ENCODE measurements at places on chromosomes 3 and 15.

DNA sequence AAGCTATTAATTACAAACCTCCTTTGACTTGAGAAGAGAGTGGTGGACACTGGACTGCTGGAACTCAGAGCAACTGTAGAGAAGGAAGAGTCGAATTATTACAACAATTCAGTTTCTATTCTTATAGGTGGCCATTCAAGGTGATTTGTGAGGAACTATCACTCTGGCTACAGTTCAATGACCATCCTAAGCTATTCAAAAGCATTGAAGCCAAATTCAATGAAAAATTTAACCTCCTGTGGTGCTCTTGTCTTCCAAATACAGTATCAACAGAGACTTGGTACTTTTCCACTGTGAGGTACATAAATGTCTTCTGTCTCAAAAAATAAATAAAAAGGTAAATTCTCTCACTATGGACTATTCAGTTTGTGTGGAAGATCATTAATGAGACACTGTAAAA is 513.3 kb upstream of the SEMA6D start:
- DNase-seq = no peak

DNA sequence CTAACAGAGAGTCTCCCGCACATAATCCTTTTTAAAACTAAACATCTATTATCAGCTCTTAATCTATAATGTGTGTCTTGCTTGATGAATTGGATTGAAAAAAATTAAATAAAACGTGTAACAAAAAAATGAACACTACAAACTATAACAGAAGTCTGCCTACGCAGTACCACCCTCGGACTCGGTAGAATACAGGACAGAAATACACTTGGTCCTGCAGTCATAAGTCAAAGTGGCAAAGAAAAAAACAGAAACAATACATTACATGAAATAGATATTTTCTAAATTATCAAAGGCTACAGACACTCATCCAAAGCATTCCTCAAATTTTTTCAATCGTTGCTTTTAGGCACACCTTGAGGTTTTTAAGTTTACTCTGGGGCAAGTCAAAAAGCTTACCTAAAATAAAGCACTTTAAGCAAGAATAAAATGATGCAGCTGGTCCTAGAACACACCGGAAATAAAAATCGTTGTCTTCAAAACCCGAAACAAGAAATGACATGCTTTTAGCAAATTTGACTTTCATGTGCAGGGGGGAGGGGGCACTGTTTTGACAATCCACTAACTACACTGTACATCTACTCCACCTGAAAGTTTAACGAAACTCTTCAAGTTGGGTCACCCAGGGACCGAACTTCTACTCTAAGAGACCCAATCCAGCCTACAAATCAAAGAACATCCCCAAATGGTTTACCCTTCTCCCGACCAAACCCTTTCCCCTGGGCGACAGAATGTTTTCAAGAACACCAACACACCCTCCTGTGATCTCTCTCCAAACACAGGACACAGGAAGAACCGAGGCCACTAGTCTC is 1.3 kb downstream of the ADAM10 start:
- DNase-seq = no peak

DNA sequence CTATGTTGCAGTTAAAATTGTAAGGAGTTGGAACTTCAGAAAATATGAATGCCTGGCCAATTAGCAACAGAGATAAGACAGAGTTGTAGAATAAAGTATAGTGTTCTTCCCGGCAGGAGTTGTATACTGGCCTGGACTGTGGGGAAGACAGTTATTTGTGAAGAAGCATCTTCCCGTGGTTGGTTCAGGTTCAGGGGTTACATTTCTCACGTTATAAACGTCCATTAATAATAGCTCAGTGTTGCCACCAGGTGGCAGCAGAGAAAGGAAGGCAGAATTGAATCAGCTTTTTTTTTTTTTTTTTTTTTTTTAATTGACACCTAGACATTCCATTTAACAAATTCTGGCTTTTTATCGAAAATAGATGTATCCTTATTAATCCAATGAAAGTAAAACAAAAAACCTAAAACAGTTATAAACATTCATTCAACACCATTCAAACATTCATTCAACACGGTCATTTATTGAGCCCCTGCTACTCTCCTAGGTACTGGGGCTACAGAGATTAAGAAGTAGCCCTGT is 66.4 kb upstream of the NR2E3 start:
- DNase-seq = peak; percentile 24

- no peak for DNase-seq
Observed at GRCh38 chr15:58056015-58056414, 9.5 kb downstream of the ALDH1A2 start.

- DNase-seq = no peak
Observed at GRCh38 chr3:178397836-178398235, 138.4 kb upstream of the KCNMB2 start.

DNA sequence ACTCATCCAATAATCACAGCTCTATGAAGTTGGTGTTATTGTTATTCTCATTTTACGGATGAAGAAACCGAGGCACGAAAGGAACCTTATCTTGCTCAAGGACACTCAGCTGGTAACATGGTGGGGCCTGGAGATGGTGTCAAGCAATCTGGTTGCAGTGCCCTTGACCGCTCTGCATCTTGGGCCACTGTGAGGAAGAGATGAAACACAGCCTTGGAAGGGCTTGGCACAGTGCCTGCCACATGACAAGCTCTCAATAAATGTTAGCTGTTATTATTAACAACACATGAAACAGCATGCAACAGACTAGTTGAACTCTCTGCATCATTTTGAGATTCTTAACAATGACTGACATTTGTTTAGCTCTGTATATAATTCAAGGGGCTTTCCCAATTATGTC is 10.1 kb upstream of the ITGA11 start:
- no peak for DNase-seq

DNA sequence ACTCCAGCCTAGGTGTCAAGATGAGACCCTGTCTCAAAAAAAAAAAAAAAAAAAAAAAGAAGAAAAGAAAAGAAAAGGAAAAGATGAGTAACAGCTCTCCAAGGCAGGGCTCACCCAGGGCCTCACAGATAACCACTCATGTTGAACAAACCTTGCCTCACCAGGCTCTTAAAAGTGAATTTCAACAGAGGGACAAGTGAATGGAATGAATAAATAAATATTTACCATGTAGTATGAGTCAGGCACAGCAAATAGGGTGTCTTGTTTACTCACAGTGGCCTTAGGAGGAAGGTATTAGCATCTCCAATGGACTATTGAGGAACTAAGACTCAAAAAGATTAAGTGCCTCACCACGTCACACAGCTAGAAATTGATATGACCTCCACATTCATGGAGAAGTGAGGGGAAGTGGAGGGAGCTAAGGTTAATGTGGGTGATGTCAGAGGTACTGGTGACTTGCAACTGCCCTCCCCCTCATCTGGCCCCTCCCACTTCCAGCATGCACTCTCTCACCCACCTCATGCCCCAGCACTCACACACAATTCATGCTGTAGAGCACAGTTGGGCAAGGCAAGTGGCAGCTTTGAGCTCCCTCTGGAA is 255.5 kb downstream of the UACA start:
- no peak for DNase-seq

- no peak for DNase-seq
Observed at GRCh38 chr15:63967616-63968015, 78.7 kb downstream of the DAPK2 start.

DNA sequence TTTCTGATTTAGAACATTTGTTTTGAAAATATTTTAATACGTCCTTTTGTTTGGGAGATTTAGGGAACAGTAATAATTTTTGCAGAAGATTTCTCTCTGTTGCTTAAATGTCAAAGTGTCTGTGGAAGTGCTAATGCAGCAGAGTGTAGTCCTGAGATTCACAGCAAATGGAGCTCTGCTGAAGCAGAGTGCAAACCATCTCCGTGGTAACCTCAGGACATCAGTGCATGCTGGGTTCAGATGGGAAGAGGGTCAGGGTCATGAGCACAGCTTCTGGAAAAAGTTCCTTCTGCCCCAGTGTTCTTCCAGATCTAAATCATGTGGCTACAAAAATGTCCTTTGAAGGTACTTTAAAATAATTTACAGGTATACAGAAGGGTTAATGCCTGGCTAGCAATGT is 39.9 kb upstream of the SLC9A9 start:
- DNase-seq = no peak

Data from stimulated activated CD8-positive, alpha-beta memory T cell treated with anti-CD3 and anti-CD28 coated beads, Interleukin-2, amount 100 ng/mL, for 1 hour (primary cell).